Activated T-cell treated with anti-CD3 and anti-CD28 coated beads, Interleukin-2, amount 50 U/mL, for 4 hours (primary cell): ENCODE measurements at places on chromosomes 1 and 21.

GRCh38 chr1:200874694-200875093, 1.9 kb downstream of the GPR25 start:
- DNase-seq, result no peak

GRCh38 chr1:211912038-211912437, 81.5 kb upstream of the LPGAT1 start:
- DNase-seq, result no peak

GRCh38 chr1:41762251-41762650, 156.5 kb downstream of the HIVEP3 start:
- DNase-seq, result no peak

DNA sequence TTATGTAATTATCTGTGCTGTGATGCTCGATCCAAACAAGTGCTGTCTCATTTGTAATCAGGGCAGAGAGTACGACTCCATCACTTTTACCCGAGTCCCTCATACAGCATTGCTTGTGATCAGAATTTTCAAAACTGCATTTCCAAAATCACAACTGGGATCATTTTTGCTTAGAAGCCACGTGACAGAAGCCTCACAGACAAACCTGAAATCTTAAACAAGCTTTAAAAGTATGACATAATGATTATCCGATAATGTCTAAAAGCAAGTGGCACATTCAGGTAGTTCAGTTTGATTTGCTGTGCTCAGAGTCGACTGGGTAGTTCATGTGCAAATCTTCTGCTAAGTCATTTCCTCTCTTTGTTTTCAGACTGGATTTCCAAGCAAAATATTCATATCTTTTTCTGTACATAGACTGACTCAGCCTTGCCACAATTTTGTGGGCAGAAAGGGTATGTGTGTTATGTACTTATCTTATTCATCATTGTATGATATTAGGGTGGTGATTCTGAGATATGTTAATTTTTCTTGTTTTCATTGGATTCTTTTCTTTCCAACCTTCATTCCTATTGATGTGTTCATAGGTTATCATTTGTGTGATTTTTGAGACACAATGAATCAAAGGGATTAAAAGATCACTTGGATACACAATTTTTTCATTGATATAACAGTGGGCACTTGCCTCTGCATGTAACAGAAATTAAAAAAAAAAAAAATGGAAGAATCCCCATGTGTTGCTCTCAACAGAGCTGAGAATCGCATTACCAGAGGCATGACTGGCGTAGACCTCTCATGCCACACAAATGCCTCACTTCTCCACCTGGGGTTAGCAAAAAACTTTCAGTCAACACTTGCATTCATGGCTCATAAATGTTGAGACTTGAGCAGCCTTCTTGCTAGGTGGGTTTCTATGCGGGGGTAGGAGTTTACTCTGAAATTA, 355.7 kb downstream of the LTN1 start:
- DNase-seq, result no peak

- no peak for DNase-seq
Observed at GRCh38 chr1:100969327-100969726, 56.3 kb downstream of the DPH5 start.

DNA sequence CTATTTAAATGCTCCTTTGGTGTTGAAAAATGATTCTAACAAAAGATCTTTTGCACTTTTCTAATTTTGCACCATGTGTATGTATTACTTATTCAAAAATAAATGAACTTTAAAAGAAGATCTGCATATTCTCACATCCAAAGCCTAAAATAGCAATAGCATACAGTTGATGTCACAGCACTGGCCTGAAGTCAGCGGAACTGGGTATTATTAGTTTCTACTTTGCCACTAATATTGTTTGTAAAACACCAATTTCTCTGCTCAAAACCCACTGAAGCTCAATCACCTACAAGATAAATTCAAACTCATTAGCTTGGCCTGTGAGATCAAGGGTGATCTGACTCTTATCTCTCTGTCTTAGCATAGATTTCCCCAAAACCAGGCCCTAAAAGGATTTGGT, 34.5 kb upstream of the BCAR3 start:
- no peak for DNase-seq

GRCh38 chr1:232932486-232933425, 17.7 kb upstream of the NTPCR start:
- no peak for DNase-seq

DNA sequence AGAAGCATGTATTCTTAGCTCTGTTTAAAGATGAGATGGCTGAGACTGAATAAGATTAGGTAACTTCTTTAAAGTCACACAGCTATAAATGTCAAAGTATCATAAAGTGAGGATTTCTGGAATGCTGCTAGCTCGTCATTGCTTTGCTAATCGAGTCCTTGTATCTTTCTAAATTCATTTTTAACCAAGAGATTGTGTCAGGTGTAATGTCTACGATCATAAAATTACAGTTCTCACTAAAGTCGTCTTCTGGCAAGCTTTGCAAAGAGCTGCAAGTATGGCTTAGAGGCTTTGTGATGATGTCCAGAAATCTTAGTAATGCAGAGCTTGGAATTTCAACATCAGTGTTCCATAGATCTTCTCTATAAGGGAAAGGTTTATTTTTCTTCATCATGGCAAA, 569.8 kb downstream of the LMO4 start:
- DNase-seq, result no peak

DNA sequence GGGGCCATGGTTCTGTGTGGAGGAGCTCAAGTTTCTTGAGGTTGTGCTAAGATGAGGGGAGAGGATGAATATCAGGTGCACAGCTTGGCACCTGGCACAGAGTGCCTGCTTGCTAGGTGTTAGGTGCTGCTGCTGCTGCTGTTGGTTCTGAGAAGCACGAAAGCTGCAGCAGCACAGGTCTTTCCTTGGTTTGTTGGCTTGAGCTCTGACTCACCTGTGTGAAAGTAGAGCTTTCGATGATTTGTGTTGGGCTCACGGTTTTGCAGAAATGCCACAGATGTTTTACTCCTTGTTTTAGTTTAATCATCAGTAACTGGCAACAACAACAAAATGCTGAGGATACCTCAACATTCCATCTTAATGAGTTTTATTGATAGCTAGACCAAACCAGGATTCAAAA, 221.6 kb downstream of the BRINP2 start:
- no peak for DNase-seq

GRCh38 chr1:65717815-65718454, 74.8 kb upstream of the PDE4B start:
- DNase-seq, result no peak

DNA sequence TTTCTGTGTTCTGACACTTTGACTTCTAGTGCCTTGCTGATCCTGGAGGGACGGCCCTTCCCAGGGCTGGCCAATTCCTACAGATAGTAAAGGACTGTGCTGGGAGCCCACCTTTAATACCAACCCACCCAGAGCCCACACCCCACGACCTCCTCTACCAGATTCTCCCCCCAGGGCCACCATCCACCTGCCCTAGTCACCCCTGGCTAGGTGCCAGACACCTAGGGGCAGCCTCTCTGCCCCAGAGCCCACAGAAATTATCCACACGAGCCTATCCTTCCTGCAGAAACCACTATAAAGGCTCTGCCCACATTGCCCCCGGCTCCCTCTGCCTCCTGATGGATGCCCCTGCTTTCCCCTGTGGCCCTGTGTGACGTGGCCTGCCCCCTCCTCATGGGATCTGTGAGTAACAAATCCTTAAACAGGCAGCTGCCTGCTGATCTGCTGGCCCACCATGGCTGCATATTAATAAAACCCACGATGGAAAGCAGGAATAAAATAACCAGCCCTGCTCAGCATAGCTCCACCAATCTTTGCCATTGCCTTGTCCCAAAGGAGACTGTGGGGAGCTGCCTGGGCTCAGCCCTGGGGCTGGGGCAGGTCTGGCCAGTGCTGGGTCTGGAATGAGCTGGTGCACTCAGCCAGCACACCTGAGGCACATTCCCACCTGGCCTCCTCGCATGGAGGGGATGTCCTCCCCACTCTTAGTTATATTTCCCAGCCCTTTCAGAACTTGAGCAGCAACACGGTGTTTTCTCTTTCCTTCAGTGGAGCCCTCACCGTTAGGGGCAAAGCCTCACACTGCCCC, 488.5 kb downstream of the NPHP4 start:
- no peak for DNase-seq
